Cerebellum (tissue), 4 donors: ENCODE measurements at places on chromosomes 11 and 22. TPM values are rescaled to one million over a fixed set of nuclear protein-coding genes. Genes with fewer than 3 reads are reported as not detected.

CNGA4 gene
- total RNA-seq, result 0.36 TPM

- no peak for DNase-seq
These were observed 113.6 kb downstream of the KCNQ1OT1 start for GRCh38 chr11:2586087-2586792.

DNA sequence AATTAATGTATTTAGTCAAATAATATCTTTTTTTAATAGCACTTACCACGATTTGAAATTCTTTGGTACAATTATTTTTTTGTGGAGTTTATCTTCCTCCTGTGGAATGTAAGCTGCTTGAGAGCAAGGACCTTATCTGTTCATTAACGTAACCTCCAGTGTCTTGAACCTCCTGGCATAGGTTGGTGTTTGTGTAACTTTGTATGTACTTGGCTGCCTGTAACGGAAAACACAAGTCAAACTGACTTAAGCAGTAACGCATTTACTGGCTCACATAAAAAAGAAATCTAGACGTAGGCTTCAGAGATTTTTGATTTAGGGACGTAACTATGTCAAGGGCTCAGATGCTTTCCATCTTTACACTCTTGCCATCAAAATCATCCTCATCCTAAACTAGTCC, 56.1 kb downstream of the ARHGEF12 start:
- DNase-seq, result no peak

GRCh38 chr11:75964071-75964470, 149.1 kb downstream of the UVRAG start:
- no peak for DNase-seq

PHLDB1 gene
- 93.5 TPM for total RNA-seq

GRCh38 chr22:48253573-48253972, 1491.1 kb downstream of the TBC1D22A start:
- no peak for DNase-seq

DNA sequence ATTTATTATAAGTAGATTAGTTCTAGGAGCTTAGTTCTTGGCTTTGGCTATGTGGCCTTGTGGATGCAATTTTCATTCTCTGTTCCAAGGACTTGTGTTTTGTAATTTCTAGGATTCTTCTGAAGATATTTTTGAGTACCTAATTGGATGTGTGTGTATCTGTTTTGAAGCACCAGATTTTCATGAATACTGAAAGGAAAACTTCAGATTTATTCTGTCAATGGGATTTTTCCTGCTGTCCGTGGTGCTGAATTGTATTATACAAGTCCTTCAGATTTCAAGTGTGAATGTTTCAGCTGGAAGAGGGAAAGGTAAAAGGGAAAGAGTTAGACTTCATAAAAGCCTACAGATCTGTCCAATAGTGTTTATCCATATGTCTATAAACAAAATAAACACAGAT, 18.2 kb upstream of the SYN3 start:
- DNase-seq, result no peak

MRGPRE gene
- 0.27 TPM for total RNA-seq
